ENCODE measurements at places on chromosomes 2 and 18.

- no peak for DNase-seq
These were observed 454.5 kb downstream of the FBXO15 start for GRCh38 chr18:73693091-73693490.

DNA sequence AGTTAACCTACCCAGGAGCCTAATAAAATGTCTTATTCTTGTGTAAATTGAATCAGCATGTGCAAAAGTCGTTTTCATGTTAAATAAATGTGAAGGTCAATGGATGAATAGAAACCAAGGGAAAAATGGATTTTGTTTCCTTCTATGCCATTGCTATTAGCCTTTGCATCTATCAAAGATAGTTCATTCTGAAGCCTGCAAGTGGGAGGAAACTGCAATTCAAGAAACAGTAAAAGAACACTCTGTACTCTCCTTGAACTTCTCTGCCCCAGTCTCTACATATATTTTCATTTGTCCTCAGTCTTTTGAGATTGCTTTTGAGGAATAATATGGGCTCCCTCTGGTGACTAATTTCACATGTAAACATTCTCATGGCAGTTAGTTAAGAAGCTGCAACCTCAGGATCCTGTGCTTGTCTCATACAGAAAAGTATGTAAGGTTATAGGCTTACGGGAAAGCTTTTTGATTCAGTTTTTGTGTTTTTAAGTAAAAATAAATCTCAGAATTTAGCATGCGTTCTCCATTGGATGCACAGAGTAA lies 1590.0 kb upstream of the LRRTM1 start:
- DNase-seq: peak; percentile 7

- peak; percentile 4 for DNase-seq
These were observed 31.9 kb downstream of the EXOC6B start for GRCh38 chr2:72793798-72794440.

DNA sequence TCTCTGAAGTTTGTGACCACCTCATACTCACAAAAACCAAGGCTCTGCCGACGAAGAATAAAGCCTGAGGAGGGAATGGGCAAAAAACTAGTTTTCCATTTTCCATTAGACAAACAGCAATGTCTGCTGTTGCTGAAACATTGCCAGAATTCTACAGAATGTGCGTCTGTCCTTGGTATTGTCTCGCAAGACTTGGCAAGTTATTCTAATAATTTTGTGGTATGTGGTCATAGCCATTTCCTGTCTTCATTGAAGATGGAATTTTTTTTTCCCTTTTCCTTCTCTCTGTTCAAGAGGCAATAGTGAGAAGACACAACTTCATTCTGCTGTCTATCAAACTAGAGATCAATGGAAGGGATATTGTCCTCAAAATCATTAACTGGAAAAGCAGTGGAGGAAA lies 296.1 kb downstream of the RND3 start:
- no peak for DNase-seq

GRCh38 chr18:49970319-49970718 lies 157.0 kb upstream of the ACAA2 start:
- DNase-seq: no peak

DNA sequence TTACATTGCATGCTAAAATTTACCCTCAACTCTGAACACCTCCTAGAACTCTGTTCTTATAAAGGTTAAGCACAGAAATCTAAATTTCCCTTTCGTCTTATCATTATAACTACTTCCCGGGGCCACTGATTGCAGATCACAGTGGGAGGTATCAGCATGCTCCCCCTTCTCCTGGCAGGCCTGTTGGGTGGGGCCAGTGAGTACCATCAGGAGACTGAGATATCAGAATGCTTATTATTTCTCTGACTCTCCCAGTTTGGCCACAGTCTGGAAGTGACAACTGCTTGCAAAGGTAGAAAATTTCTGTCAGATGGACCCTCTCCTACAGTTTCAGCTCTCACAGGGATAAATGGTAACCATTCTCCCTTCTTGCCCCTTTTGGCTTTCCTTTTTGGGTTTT lies 62.6 kb downstream of the DSEL start:
- no peak for DNase-seq

DNA sequence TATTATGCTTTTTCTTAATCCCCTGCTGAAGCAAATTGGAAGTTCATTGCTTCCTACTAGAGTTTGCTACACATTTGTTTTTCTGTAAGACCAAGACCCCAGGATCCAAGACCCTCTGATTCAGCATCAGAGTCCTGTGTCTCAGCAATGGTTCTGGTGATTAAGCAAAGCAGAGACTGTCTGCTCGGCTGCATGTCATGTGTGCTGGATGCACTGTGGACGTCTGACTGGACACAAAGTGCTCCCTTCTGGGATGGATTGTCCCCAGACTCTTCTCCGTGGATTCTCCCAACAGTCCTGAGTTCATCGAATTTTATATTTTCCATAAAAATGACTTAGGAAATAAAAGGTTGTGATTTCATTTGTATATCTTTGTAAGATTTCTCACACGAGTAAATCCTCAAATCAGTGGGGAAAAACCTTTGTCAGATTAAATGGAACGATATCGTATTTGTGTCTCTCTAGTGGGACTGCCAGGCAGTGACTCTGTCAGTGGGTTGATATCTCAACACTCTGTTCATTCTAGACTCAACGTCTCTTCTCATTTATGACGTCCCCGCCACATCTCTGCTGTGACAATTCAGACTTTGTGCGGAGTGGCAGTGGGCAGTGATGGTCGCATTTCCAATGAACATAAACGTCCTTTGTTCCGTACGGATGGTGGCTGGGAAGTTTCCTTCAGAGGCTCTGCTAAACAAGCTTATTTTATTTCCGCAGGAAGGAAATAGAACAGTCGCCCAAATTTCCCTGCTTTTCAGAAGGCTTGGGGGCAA lies 58.6 kb downstream of the NCAPH start:
- DNase-seq: no peak

GRCh38 chr2:42722320-42723190 lies 41.4 kb downstream of the OXER1 start:
- peak; percentile 20 for DNase-seq

DNA sequence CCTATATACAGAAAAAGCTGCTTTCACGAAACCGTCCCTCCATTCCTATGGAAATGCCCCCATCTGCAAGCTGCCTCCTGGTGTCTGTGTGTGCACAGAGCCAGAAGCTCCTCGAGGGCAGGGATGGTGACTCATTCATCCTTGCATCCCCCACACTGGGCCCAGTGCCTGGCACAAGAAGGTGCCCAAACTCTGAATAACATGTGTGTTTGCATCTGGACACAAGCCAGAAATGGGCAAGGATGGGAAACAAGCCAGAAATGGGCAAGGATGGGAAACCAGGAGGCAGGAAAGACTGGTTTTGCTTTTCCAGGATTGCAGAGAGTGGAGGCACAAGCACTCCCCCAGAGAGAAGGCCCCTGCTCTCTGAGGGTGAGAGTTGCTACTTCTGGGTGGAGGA lies 313.9 kb downstream of the CELF4 start:
- DNase-seq: no peak

- no peak for DNase-seq
These were observed 205.4 kb downstream of the ZNF407 start for GRCh38 chr18:74803117-74803516.

GRCh38 chr2:206474099-206474498 lies 30.8 kb downstream of the ADAM23 start:
- no peak for DNase-seq

DNA sequence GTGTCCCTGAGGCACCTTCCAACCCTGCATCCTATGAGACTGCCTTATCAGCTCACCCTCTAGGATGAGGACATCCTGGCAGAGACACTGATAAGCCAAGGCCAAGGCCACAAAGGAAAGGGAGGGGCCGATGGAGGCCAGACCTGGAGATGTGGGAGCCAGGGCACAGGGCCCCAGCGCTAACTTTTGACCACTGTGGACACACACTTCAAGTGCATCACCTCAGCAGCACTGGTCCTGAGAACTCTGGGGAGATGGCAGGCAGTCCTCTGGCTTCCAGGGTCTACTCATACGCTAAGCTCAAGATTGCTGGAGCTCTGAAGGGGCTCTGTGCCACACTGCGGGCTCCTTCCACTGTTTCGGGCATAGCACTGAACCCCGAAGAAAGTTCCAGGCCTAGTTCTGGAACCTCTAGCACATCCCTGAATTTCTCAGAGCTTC lies 100.2 kb upstream of the ID2 start:
- DNase-seq: no peak

DNA sequence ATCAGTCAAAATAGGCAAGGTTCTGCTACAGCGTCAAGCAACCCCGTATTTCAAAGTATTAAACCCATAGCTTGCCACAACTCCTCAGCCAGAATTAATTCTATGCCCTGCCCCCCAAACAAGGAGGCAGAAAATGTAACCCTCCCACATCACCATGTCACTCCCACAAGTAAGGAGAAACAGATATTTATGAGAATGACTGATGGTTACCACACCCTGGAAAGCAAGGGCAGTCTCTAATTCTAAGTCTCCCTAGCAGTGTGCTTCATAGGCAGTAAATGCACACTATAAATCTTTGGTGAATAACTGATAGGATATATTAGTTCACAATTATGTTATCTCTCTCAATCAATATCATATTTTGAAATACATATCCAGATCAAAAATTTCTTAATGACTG lies 228.0 kb upstream of the SLC14A2 start:
- no peak for DNase-seq

GRCh38 chr2:207135801-207136457 lies 29.8 kb downstream of the KLF7 start:
- no peak for DNase-seq

GRCh38 chr2:239238839-239239606 lies 161.8 kb downstream of the HDAC4 start:
- DNase-seq: no peak

DNA sequence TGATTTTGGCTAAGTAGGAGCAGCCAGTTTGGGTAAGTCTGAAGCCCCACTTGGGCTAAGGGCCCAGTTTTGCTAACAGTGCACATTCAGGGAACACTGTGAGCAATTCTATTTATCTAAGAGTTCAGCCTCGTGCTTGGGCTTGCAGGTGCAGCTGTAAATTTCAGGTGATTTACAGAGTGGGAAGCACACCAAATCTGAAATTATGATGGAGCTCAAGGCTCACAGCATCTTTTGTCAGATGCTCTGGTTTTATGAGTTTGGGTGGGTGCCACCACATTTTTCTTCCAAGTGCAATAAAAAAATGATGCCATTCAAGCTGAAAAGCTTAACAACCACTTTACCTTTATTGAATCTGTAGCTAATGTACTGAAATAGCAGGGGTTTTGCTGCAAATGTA lies 671.2 kb downstream of the LRRTM4 start:
- no peak for DNase-seq

DNA sequence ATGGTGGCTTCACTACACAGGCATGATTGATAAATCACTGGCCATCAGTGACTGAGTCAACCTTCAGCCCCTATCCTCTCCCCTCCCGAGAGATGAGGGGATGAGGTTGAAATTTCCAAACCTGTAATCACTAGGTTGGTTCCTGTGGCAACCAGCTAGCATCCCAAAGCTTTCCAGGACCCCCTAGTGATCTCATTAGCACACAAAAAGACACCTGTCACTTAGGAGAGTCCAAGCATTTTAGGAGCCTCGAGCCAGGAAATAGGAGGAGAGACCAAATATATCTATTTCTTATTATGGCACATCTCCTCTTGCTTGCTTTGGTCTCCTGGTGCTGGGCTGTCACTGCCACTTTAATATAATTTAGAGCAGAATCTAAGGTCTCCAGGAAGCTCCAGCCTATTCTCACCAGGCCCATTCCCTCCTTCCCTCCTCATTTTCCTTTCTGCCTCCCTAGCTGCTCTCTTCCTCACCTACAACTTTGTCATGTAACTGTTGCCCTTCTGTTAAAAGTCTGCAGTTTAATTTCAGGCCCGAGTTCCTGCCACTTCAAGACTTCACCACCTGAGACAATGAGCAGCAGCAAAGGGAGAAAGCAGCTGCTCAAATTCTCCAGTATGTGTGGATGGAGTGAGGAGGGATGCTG lies 33.2 kb upstream of the NAB1 start:
- no peak for DNase-seq

DNA sequence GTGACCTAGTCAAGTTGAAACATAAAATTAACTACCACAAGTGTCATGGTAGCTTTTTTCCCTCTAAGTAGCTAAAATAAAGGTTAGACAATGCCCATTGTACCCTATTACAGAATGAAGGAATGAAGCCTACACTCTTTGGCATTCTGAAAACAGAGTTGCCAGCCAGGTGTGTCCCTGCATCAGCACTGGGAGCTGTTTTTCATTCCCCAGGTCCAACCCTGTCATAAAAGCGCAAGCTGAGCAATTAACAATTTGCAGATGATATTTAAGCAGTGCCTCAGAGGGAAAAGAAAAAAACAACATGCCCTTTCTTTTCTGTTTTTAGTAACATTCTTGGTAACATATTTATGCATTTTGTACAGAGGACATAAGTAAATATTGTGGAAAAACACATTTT lies 46.8 kb upstream of the MGAT4A start:
- no peak for DNase-seq

GRCh38 chr2:179253226-179253625 lies 11.4 kb downstream of the SESTD1 start:
- DNase-seq: no peak

DNA sequence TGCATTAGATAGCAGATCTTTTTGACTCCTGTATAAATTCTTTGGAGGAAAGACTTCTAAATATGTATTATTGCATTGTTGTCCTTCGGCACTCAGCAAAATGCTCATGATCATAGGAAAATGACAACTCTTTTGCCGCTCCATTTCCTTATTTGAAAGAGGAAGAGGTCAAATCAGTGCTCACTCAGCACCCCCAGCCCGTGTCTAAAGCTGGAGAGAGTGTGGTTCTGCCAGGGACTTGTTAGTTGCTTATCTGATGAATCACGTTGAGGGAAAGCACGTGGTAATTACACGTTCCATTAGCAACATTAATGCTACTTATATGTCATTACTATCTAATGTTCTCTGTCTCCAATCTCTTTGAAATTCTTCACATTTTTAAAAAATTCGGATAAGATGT lies 46.0 kb upstream of the MBP start:
- no peak for DNase-seq

- peak; percentile 84 for DNase-seq
These were observed 57.6 kb downstream of the ATOH8 start for GRCh38 chr2:85811180-85812093.

DNA sequence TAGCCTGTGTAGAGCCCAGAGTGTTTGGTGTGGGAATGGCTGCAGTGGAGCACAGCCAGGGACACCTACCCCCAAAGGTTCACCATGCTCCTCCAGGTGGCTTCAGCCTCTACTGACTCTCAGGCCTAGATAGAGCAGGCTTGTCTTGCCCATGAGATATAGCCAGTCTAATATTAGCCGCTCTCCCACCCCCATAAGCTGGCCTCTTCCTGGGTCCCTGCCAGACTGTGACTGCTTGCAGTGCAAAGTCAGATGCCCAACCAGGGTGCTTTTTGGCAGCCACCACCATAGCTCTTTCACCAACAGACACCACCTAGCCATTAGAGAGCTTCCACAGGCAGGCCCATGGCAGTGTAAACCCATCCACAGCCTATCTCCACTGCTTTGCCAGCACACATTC lies 405.3 kb downstream of the MBD2 start:
- no peak for DNase-seq

DNA sequence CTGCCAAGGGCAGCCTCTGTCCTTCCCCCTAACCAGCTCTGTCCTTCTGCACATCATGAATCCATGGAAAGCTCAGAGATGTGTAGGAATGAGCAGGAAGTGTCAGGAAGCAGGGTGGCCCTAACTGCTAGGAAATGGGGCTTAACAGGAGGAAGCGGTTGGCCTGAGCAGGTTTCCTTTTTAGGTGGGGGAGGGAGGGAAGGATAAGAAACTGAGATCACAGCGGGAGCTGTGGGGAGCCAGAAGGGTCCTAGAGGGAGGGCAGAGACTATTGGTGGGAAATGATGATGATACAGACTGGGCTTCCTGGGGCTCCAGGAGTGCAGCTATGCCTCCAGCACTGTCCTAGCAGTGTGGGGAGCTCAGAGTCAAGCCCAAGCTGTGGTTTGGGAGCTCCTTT lies 182.0 kb downstream of the SH3BP4 start:
- DNase-seq: no peak

- no peak for DNase-seq
These were observed 867 bp downstream of the RBBP8 start for GRCh38 chr18:22933966-22934423.

Measured in muscle of back (tissue), 13 donors.